ENCODE measurements at places on chromosomes 5 and 9.

GRCh38 chr5:81922854-81923279 is 49.0 kb upstream of the ATG10 start:
- peak; percentile 79 for DNase-seq

DNA sequence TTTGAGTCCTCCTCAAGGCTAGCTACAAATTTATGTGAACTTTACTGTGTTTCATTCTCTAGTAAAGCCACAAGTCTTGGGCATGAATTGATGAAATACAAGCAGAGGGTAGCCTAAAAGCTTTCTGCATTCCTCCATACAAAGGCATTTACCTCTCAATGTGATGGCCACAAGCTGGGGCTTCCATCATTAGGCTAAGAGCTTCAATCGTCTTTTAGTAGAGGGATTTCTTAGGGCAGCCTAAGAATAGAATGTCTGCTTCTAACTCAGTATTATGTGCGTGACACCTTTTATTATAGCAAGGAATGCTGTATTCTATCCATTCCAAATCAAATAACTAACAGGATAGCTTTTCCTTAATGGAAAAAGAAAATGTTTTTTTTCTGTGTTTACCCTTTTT is 3.7 kb downstream of the PLAC8L1 start:
- DNase-seq = no peak

DNA sequence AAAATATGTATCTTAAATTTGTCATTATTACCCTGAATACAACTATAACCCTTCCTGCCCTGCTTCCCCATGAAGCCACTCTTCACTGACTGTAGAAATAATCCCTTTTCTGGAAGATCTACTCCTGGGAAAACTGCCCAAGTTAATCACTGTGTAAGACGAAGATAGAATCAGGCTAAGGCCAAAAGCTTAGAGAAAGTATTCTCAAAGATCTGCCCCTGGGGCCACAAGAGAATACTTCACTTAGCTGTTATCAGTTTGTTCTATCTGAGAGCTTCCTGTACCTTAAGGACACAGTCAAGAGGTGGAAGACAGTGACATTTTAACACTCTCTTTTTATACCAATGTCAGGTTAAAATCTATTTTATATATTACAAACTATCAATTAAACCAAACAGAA is 33.8 kb downstream of the RNF145 start:
- no peak for DNase-seq

DNA sequence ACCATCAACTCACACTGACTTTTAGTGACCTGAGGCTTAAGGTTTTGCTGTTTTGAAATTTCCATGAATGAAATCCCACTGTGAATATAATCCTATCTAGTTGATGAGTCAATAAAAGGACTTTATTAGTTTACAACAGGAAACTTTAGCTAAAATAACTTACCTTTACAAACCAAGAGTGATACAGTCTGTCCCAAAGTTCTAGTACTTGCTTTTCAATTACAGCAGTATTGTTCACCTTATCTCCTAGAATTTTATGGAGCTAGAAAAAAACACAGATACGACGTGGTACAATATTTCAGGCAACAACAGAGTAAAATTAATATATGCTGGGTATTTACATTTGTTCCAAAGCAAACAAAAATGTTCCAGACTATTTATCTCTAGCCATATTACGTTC is 46.9 kb upstream of the CTNNAL1 start:
- no peak for DNase-seq

DNA sequence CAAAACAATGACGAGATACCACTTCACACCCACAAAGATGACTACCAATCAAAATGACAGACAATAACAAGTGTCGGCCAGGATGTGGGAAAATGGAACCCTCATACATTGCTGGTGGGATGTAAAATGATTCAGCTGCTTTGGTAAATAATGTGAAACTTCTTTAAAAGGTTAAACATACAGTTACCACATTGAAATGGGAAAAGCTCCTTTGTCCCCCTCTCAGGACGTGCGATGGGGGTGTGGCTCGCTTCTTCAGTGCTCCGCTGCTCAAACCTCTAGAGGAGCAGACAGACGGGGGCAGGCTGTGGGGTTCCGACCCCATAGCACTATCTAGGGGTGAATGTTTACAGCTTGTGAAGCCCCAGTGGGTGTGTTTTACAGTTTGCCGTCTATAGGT is 8.0 kb upstream of the PLPP6 start:
- no peak for DNase-seq

DNA sequence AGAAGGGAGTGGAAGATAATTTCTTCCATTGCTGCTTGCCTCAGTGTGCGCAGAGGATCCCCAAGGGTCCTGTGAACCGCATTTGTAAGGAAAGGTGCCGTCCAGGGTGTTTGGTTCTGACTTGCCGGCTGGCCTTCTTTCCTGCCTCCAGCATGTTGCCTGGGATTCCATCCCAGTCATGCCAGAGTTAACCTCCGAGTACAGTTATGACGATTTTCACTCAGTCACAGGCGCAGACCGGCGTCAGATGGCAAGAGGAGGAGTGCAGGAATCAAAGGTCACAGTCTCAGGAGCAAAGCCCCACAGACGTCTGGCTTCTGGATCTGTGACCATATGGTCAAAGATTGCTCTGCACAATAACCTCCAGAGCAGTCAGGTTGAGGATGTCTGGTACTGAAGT is 5.9 kb upstream of the GADD45G start:
- peak; percentile 37 for DNase-seq

DNA sequence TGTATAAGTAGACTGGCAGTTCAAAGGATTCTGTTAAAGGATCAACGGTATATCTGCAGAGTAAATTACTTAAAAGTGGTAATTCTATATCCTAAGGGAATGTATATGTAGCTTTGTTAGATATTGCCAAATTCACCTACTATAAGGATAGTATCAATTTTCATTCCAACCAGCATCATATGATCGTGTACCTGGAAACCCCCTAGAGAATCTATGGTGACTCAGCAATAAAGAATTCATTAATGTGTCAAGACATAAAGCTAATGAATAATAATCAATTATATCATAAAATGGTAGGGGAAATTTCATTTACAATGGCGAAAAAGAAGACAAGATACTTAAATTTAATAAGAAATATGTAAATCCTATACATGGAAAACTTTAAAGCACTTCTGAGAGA is 234.1 kb upstream of the ACTBL2 start:
- DNase-seq = no peak

GRCh38 chr9:82467436-82467835 is 478.9 kb downstream of the SPATA31D1 start:
- no peak for DNase-seq

DNA sequence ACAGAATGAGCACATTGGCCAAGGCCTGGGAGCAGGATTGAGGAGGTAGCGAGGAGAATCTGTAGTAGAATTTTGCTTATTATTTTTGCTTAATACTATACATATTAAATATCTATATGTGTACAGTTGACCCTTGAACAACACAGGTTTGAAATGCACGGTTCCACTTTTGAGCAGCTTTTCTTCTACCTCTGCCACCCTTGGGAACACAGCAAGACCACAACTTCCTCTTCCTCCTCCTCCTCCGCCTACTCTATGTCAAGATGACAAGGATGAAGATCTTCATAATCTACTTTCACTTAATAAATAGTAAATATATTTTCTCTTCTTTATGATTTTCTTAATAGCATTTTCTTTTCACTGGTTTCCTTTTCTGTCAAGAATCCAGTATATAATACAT is 541.4 kb downstream of the KCTD16 start:
- DNase-seq = no peak

- no peak for DNase-seq
Measured at GRCh38 chr5:62138607-62139006, 167.4 kb upstream of the KIF2A start.

DNA sequence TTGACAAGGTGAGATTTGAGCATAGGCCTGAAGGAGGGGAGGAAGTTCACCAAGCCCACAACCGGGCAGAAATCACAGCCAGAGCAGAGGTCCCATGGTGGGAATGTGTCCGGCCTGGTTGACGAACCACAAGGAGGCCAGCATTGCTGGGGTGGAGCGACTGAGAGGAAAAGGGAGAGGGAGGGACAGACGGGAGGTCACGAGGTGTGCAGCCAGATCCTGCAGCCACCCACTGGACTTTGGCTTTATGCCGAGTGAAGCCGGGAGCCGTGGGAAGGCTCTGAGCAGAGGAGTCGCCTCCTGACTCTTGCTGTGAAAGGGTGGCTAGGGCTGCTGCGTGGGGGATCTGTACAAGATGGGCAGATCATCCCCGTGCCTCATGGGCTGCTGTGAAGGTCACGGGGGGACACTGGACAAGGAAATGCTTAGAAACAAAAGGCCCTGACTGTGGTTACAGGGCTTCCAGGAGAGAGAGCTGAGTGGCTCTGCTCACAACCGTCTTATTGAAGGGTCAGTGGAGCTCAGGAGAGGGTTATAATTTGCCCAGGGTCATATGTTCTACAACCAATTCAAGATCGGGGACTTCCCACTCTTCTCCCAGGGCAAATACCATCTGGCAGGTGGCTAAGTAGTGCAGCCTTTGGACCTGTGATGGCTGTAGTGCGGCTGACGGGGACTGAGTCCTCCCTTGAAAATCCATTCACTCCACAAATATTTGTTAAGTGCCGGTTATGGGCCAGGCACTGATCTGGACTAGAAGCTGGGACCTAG is 15.6 kb upstream of the CD74 start:
- no peak for DNase-seq

DNA sequence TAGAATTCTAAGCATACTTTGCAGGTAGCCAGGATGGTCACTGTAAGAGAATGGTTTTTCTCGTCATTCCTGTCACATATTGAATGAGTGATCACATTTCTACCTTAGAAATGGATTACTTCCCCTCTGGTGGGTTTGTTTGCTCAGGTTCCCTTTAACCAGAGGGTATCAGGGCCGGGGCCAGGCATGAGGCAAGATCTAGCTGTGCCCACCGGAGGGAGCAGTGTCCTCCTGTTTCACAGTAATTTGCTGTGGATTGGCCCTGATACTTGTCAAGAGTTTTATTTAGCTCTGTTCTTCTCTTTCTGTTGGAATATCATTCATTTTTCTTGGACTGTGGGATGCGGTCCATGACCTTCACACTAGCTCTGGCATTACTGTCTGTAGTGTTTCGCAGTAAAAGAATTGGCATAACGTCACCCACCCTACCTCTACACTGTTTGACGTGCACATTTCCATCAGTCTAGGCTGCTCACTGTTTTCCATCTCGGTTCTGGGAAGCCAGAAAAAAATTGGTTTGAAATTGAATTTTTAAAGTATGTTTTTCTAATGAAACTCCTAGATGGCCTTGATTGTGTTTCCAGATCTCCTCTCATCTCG is 42.4 kb upstream of the ZBED3 start:
- peak; percentile 32 for DNase-seq

DNA sequence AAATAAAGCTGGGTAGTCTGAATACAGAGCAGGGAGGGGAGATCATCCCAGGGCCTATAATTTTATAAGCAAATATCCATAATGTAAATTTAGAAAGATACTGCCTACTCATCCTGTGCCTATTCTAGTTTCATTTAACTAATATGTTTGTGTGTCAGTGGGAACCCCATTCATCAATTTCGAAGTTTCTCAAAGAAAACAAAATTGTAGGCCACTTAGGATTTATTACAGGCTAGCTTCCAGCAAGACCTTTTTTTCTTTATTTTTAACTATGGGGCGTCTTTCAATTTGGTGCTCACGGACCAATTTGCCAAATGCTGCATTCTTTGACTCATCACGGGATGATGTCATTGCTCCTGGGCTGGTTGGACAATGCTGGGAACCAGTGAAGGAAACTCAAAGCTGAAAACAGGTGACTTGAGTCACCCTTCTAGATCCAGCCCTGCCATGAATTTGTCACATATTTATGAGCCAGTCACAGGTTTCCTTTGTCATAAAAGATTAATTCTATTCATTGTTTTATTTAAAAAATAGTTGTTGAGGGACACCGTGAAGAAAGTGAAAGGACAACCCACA is 13.4 kb downstream of the PCSK5 start:
- no peak for DNase-seq

DNA sequence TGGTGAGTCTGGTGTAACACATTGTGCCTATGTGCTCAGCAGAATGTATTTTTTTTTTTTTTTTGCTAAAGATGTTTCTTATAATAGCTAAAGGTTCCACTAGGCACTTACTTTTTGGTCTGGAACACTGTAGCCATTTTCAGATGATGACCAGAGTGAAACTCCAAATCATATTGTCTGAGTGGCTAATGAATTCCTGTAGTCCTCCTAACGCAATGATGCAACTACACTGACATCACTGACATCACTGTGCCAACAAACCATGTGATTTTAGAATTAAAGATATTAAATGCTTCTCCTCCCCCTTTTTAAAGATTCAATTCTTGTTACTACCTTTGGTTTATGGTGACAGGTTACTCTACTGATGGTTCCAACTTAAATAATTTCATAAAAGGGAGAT is 28.8 kb downstream of the JAKMIP2 start:
- no peak for DNase-seq

DNA sequence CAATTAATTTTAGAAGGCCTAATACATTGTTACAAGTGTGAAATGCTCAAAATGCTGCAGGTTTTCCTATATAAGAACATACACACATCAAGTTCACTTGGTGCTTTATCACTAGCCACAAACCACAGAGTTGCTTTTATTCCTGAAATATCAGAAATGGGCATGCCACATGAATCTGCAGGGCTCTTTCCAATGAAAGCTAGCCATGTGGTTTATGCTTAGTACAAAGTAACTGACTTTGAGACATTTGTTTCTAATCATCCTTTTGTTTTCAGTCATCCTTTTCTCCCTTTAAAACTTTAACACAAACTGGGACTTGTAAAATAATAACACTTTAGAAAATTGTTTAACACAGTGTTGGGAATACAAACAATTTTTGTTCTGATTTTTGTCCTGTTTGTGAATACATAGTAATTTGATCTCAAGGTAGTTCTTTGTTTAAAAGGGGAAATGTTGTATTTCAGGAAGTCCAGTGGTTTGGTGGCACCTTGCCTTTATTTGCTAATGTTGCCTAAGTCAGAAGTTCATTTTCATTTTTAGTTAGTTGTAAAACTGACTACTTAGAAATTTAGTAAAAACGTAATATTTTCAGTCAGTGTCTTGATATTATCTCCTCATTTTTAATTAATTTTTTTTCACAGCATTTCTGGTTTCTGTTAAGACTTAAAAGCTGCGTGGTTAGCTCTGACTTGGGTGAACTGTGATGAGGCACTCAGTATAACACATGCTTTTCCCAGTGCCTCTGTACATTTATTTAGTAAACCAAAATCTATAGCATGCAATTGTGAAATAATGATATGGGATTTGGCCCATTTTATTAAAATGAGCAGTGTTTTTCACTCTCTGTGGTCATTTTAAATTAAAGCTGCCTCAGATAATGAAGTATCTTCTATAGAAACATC is 18.6 kb downstream of the PRDM6 start:
- DNase-seq = no peak

GRCh38 chr5:160298189-160298588 is 14.2 kb downstream of the CCNJL start:
- DNase-seq = no peak

GRCh38 chr5:141919218-141920119 is 4.2 kb upstream of the DELE1 start:
- no peak for DNase-seq

GRCh38 chr5:131462454-131462853 is 172.6 kb downstream of the RAPGEF6 start:
- no peak for DNase-seq

GRCh38 chr5:34499001-34499734 is 157.0 kb upstream of the RAI14 start:
- no peak for DNase-seq
